AML-193 (cell line): ENCODE measurements at places on chromosomes 1 and 21.
A peak's percentile ranks its signal among the peaks of the same experiment; 100 is the strongest.

DNA sequence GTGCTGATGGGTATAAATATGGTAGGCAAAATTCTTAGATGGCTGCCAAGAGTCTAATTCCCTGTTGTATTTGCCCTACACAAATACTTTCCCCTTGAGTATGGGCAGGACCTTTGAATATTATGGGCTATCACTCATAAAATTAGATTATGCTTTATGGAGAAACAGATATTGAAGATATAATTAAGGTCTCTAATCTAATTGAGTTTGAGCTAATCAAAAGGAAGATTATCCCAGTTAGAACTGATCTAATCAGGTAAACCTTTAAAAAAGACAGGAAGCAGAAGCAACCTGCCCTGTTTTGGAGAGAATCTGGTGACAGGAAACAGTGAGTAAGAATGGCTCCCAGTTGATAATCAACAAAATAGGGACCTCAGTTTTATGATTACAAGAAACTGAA lies 609.0 kb upstream of the PRMT6 start:
- no peak for DNase-seq

- DNase-seq: peak; percentile 38
Observed at GRCh38 chr1:227788271-227789083, 27.0 kb upstream of the PRSS38 start.

GRCh38 chr1:31801458-31801857 lies 14.4 kb downstream of the SPOCD1 start:
- no peak for DNase-seq

GRCh38 chr1:194829492-194829891 lies 1643.1 kb upstream of the B3GALT2 start:
- DNase-seq: no peak

DNA sequence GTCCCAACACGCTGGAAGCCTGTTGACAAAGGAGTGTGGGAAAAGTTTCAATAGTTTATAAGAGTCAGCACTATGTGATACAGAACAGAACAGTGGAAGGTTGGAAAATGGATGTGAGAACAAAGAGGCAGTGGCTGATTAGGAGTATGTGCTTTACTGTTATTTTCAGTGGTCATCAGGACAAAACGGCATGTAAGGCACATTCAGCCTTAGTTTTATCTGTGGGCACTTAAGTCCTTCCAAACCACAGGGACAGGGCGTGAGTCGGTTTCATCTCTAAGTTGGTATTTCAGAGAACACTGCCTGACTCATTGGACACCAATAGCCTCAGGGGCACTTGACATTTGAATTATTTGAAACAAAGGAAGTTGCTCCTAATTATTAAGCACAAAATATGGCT lies 306.9 kb downstream of the ASTN1 start:
- no peak for DNase-seq

DNA sequence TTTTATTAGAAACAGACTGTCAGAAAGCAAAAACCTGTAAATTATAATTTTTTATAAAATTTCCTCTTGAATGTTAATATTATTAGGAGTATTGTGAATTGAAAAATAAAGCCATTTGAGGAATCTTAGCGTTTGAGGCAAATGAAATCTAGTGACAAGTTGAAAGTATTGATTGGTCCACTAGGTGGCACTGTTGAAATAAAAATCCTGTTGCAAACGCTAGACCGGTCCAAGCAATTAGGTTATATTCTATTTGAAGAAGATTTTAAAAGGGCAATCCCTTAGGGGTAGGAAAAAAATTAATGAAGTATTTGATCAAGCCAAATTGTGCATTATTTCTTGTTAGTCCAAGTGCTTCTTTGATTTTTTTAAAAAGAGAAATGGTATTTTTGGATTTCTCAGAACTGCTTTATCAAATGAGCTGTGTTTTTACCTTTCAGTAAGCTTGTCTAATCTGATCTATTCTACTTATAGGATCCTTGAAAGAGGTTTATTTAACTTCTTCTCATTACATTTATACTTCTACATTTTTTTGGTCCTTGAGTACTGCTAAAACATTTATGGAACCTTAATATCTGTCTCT lies 57.7 kb downstream of the ATG4C start:
- peak; percentile 56 for DNase-seq

DNA sequence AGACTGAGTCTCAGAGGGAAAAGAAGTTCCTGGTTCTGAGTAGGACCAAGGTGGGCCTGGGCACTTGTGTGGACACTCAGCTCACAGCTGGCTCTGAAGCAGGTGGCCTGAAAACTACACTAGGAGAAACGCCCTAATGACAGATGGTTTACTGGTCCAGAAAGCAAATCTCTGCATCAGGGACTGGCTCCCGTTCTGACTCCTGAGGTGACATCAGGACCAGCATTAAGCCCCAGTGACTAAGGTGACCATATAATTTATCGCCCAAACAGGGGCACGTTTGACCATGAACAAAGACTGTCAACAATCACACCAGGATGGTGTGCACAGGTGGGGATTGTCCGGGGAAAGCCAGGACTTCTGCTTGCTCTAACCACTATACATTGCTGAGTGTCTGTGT lies 12.2 kb upstream of the CD34 start:
- no peak for DNase-seq

GRCh38 chr1:215761446-215761845 lies 194.3 kb downstream of the KCTD3 start:
- DNase-seq: no peak

DNA sequence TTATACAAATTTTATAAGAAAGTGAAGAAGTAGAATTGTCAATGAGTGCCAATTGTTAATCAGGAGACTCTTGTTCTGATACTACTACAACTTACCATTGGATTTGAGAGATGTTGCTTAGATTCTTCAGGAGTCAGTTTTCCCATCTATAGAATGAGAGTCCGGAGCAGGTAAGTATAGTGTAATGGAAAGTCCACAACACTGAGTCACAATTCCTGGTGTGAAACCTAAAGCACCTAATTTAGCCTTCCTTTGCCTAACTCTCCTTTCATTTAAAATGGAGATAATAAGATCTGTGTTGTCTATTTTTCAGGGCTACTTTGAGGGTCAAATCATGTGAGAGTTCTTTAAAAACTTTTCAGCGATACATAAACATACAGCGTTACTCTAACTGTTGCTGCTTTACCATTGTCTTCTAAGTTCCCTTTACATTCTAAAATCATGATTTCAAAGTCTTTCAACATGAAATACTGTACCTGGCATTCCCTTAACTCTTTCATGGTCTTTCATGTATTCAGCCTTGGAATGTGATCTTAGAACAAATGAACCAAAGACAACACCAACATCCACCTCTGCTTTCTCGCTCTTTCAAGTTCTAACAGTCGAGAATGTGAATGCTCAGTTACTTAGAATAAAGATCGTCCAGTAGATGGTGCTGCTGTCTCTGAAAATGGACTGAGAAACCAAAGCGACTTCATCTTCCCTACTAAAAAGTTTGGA lies 90.9 kb downstream of the SLC30A10 start:
- DNase-seq: peak; percentile 37

DNA sequence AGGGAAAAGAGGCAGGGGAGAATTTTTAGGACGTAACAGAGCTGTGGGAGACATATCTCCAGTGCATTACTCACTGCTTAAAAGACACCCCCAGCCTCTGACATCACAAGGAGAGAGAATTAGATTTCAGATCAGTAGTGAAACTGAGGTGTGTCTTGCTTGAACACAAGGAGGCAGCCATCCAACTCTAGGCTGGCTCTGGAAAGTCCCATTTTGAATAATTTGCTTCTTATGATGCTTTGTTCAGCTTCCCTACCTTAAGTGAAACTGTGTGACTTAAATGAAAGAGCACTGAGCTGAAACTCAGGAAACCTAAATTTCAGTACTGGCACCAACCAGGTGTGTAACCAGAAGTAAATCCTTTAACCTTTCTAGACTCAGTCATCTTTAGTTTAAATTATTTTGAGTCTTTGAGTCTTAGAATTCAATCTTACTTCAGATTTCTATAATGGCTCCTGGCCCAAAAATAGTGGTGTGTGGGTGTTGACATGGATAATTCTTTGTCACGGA lies 251.6 kb upstream of the SGIP1 start:
- no peak for DNase-seq

DNA sequence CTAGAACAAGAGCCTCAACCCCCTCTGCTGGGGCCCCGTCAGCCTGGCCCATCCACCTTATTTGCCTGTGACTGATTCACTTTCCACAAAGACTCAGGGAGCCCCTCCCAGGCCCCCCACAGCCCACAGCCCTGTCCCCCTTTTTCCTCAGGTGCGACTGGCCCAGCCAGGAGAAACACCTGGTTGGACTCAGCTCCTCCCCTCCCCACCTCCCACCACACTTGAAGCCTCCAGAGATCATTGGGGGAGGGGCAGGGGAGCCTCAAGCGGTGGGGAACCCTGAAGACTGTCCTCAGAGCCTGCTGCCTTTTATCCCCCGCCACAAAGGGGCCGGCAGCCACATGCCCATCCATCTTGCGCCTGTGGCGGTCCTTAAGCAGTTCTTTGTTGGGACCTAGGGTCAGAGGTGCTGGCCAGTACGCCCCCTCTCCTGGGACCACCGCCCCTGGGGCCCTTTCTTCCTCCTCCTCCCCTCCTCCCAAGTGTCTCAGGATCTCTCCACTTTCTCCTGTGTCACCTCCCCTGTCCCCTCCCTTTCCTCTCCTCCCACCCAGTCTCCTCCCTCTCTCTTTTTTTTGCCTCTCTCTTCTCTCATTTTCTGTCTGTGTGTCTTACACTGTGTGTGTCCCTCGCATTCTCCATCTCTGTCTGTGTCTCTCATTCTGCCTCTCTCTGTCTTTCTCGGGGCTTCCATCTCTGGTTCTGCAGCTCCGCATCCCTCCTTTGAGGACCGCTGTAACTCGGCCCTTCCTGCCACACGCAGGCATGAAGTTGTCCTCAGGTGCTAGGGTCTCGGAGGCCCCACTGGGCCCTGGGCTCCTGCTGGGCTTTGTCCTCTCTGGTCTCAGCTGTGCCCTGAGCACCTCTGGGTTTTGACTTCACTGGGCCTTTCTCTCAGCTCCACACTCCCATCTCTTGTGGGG lies 12.2 kb downstream of the CRABP2 start:
- DNase-seq: no peak

- no peak for DNase-seq
Observed at GRCh38 chr1:192958871-192959270, 100.3 kb downstream of the UCHL5 start.

DNA sequence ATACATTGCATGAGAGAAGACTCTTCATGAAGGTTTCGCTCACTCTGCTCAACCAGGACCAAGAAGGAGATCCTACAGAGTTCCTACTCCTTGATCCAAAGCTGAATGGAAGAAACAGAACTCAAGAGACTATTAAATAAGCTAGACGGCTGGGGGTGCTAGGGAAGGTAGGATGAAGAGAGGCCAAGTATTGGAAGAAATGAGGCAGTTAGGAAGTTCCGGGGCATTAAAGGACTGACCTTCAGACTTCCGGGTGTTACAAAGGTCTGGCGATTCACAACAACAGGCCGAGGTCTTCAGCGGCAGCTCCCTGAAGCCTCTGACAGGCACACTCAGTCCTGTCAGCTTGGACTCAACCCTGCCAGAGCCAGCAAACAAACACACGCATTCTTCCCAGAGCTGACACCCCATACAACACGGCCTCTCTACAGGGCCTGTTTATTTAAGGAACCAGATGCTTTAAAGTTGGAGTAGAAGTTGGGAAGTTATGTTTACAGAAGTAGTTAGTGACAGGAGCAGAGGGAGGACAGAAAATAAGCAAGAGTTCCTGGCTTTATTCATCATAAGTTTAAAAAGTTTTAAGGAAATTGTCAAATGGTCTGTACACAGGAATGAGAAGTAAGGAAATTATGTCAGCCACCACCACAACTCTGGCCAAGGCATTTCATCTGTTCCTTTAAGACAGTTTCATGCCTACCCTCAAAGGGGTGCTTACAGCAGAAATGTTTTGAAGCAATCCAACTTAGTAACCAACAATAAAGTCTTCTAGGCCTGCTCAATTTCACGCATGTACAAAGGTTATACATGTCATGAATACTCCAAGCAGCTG lies 4.7 kb downstream of the SORT1 start:
- DNase-seq: peak; percentile 14

- DNase-seq: no peak
Observed at GRCh38 chr1:12185036-12185917, 18.5 kb downstream of the TNFRSF1B start.

- no peak for DNase-seq
Observed at GRCh38 chr1:22569269-22569668, 6.0 kb downstream of the EPHA8 start.

DNA sequence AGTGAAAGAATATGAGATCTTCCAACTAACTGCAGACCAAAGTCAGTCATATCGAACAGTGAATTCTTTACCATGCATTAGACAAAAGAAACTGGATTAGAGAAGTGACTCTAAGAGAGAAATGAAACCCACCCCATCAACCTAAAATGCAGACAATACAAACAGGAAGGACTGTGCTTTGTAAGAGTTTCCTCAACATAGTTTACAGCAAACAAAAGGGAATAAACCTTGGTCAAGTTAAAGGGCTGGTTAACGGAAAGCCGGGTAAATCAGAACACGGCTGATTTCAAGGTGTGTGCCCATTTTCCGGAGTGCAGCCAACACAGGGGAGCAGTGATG lies 39.2 kb downstream of the SIPA1L2 start:
- DNase-seq: no peak

- no peak for DNase-seq
Observed at GRCh38 chr1:55522353-55522903, 307.3 kb upstream of the USP24 start.

- peak; percentile 15 for DNase-seq
Observed at GRCh38 chr1:61640531-61641530, 84.1 kb downstream of the TM2D1 start.

GRCh38 chr1:215517441-215517891 lies 49.6 kb upstream of the KCTD3 start:
- peak; percentile 14 for DNase-seq

DNA sequence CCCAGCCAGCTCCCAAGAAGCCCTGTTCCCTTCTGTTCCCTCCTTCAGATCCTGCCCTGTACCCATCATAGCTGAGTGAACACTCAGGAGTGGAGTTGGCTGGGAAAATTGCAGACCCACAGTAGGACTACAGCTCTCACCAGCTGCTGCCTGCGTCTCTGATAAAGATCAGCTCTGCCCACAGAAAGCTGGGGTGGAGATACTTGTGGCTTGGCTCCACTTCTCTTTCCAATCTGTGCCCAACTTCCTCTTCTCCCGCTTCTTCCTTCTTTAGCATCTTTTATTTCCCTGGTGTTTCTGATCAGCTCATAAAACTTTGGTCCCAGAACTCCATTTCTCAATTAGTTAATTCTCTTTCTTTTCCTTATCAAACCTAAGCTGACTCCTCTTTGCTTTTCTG lies 5.5 kb upstream of the CD1A start:
- peak; percentile 35 for DNase-seq
